ENCODE measurements at places on chromosomes 12 and 14.

GRCh38 chr14:35366056-35366451 lies 38.5 kb downstream of the NFKBIA start:
- DNase-seq: no peak

- DNase-seq: no peak
Observed at GRCh38 chr12:49626836-49627235, 3.5 kb downstream of the PRPF40B start.

GRCh38 chr12:7100239-7100638 lies 8.0 kb upstream of the C1R start:
- DNase-seq: no peak

- DNase-seq: no peak
Observed at GRCh38 chr14:69711881-69712560, 54.9 kb upstream of the SRSF5 start.

DNA sequence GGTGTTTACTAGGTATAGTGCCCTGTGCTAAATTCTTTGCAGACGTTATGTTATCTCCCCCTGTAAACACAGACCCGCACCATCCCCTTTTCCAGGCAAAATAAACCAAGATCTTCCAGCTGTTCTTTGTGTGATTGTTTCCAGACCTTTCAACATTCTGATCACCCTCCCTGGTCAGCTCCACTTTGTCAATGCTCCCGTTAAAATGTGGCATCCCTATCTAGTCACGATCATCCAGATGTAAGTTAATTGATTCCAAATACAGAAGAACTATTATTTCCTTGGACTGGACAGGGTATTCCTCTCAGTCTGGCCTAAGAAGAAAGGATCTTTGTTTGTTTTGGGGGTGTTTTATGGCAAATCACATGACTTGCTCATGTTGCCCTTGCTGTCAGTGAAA lies 127.6 kb upstream of the ARID2 start:
- no peak for DNase-seq

Data from thyroid gland (tissue), 4 donors.